ENCODE measurements at places on chromosomes 7 and 10.
A peak's percentile ranks its signal among the peaks of the same experiment; 100 is the strongest.

- DNase-seq = no peak
These were observed 12.6 kb upstream of the COL1A2 start for GRCh38 chr7:94382132-94382531.

DNA sequence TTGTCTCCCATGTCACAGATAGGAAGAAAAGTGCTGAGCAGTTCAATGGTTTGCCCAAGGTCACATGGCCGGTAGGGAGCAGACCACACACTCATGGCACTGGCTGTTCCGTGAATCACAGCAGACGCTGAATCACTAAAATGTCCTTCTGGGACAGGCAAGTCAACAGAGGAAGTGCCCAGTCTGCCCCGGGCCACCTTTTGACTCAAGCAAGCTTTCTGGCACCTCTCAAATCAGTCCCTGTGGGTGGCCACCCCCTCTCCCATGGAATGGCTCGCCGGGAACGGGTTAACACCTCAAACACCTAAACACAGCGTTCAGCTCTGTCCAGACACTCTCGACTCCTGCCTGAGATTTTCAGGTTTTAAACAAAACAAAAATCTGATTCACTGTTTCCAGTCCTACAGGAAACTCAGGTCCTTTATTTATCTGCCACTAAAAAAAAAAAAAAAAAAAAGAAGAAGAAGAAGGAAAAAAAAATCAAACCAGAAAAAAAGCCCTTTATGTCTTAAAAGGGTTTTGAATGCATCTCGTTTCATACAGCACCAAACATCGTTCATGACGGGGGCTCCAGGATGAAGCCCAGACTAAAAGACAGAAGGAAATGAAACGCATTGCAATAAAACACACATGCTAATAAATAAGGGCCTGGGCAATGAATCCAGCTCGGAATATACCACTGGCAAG lies 15.5 kb downstream of the CARD11 start:
- DNase-seq = peak; percentile 61

DNA sequence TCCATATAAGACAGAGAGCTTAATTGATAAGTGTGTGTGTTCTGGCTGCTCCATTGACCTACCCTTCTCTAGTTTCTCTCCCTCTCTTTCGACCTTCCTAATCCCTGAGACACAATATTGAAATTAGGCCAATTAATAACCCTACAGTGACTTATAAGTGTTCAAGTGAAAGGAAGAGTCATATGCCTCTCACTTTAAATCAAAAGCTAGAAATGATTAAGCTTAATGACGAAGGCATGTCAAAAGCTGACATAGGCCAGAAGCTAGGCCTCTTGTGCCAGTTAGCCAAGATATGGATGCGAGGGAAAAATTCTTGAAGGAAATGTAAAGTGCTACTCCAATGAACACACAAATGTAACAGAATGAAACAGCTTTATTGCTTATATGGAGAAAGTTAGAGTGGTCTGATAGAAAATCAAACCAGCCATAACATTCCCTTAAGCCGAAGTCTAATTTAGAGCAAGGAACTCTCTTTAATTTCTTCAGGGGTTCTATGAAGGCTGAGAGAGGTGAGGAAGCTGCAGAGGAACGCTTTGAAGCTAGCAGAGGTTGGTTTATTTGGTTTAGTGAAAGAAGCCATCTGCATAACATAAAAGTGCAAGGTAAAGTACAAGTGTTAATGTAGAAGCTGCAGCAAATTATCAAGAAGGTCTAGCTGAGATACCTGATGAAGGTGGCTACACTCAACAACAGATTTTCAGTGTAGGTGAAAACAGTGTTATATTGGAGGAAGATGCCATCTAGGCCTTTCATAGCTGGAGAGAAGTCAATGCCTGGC lies 53.8 kb downstream of the ST7 start:
- DNase-seq = no peak

DNA sequence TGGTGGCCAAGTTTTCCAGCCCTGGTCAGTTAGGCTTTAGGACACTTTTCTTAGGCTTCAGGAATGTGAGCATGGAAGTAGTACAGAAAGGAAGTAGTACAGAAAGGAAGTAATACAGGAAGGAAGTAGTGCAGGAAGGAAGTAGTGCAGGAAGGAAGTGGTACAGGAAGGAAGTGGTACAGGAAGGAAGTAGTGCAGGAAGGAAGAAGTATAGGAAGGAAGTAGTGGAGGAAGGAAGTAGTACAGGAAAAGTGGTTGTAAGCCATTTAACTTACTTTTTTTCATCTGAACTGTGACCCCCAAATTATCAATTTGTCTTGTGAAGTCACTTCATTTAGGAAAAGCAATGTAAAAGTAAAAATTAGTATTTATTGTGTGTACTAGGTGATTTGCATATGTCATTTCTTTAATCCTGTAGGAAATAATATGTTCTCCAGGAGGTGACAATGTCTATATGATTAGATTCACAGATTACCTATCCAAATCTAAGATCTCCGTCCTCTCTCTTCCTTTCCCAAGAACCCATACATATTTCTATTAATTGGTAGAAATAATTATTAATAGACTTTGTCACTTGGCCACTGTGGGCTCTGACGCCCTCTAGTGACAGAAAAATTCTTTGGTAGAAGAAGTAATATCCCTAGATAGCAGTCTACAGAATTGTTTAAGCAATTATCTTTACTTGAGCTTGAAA lies 3.9 kb upstream of the FAS start:
- DNase-seq = peak; percentile 17

DNA sequence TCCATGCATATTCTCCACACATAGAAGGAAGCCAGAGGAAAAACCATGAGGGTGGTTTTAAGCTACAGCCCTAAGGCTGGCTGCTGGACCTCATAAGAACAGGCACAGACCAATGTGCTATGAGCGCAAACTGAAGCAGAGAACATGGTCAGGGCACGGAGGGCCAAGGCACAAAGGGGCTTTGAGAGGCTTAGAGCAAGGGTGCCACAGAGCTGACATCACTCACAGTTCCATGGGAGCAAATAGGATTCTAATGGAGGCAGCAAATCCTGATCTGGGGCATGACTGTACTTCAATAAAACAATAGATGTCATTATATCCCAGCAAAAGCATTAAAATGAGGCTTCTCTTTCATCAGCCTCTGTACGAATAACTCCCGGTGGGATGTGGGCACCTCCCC lies 162.4 kb downstream of the COBL start:
- DNase-seq = no peak

DNA sequence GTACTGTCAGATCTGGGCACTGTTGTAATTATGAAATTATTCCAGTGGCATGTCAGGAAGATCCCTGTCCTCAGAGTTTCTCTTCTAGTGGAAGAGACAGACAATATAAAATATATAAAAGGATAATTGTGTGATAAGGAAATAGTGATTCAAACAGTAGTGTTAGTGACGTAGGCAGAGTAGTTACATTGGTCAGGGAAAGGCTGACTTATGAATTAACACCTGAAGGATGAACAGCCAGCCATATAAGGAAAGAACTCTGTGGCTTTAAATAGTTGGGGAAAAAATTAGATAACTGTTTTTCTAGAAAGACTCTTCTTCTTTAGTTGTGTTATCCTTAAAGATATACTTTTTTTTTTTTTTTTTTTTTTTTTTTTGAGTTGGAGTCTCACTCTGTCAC lies 37.7 kb downstream of the WAC start:
- no peak for DNase-seq

GRCh38 chr10:33015761-33016547 lies 57.9 kb upstream of the ITGB1 start:
- DNase-seq = no peak

GRCh38 chr7:138903859-138904435 lies 77.2 kb downstream of the KIAA1549 start:
- peak; percentile 15 for DNase-seq

DNA sequence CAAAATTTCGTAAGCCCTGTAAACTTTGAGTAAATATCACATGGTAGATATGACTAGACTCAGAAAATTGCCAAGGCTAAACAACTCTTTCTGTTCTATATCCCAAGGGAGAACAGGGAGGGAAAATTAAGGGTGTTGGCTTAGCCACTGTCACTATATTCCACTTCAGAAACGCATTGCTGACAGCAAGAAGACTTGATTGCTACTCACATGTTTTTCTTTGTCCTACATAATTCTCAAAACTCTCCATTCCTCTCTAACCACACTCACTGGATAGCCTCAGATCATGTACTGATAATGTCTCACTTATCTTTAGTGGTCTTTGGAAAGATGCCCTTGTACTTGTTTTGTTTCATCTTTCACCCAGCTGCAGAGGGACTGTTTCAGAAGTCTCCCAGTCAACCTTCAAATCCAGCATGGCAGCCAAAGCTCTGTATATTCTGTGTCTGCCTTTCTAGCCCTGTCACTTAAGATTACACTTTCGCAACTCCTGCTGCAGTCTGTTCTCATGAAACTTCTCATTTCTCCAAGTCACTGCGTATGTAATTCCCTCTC lies 582.4 kb upstream of the FZD8 start:
- no peak for DNase-seq

DNA sequence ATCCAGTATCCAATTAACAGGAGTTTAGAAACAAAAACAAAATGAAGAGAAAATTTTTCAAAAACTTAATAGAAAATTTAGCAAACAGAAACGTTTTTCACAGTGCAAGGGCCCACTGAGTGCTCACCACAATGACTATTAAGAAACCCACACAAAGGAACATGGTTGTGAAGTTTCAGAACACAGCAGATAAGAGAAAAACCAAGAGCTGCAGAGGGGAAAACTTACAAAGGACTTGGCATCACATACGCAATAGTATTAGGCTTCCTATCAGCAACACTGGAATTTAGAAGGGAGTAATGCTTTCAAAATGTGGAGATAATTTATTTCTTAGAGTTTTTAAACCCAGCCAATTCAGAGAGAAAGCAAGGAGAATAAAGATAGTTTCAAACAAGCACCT lies 1.7 kb upstream of the C7orf25 start:
- no peak for DNase-seq

GRCh38 chr7:134444961-134445315 lies 14.0 kb downstream of the AKR1B1 start:
- DNase-seq = no peak

DNA sequence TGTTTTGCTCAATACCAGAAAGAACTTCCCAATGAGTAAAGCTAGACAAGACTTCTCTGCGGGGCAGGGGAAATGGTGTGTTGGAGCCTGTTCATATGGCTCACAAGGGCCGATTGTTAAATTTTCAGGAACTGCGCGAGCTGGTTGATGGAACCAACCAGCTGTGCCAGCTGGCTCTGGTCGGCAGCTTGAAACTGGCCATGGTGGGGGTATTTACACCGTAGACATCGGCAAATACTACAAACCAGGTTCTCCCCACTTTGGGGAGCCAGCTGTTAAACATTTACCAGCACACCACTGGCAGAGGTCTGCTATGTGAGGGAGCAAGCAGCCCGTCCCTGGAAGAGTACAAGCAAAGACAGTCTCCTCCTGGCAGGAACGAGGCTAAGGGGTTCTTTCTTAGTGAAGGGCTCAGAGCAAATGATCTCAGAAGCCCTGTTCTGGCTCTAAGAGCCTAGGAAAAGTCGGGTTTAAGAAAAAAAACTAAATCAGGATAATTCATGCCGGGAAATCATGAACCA lies 8.8 kb upstream of the ZMIZ1 start:
- no peak for DNase-seq

- no peak for DNase-seq
These were observed 80.3 kb upstream of the CREB5 start for GRCh38 chr7:28332046-28332445.

DNA sequence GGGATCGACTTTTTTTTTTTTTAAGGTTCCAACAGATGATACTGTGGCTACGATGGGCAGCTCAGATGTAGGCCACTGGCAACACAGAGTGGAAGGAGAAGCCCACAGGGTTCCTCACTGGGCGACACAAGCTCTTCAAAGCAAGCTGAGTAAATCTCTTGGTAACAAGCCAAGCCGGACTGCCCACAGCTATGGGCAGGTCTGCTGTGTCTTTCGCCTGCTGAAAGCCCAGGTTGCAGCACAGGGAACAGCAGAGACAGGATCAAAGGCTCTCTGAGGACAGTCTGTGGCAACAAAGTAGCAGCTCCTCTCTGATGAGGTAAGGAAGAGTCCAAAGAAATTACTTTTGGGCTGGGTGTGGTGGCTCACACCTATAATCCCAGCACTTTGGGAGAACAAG lies 83.6 kb downstream of the KCNMA1 start:
- DNase-seq = no peak

DNA sequence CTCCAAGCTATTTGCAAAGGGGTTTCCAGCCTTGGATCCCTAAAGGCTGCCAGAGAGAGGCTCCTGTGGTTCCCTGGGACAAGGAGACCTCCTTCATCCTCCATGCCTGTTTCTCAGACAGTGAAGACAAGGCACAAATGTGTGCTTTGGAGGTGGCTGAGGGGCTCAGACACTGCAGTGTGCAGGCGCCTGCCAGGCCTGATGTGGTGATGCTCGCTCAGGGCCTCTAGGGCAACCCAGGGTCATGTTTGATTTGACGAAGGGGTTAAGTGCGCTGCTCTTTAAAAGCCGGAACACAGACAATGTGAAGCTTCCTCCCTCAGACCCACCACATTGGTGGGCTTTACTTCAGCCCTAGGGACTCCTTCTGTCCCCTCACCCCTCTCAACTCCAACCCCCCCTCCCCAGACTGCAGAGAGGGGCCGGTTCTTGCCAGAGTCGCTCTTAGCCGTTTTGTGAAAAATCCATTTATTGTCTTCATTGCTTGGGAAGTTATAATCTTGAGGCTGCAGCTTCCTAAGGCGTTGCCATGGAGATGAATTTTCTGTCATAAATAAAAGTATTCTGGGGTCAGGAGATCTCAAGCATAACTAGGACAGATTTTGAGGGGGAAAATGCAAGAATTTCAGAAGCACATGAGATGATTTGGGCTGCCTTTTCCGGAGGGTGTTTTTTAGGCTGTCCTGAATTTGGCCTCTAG lies 35.8 kb downstream of the PDGFA start:
- no peak for DNase-seq

- DNase-seq = no peak
These were observed 33.6 kb downstream of the ST7 start for GRCh38 chr7:116986611-116987565.

DNA sequence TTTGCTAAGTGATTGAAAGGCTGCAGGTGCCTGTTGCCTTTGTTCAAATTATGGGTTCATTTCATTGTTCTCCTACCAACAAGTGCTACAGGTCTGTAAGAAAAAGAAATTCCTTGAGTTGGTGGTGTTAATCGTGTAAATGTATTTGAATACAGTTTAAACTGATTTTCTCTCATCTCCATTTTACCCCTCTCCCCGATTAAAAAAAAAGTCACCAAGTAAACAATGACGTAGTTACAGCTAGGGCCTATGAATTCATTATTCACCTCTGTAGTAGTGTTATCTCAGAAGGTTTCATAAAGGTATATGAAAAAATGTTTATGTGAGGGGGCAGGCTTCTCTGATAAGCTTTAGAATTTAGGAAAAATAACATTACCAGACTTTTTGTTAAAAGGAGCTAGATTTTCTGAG lies 1.1 kb downstream of the REEP3 start:
- no peak for DNase-seq

DNA sequence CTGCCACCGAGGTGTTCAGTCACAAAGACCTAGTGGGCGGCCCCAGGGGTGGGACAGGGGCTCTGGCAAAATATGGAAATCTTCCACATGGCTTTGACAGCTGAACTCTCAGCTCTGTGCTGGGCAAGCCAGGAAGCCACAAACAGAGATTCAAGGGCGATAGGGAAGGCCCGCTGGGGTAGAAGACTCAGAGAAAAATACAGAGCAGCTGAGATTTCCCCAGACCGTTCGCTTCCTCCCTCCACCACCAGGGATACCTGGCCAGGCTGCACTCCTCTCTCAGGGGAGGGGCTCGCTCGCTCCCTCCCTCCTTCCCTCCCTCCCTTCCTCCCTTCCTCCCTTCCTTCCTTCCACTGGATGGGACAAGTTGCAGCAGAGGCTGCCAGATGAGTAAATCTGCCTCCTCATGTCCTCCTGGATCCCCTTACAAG lies 260.5 kb downstream of the PRPF18 start:
- DNase-seq = no peak
